Osteocyte (in vitro differentiated cells): ENCODE measurements at places on chromosomes 1 and 21.

DNA sequence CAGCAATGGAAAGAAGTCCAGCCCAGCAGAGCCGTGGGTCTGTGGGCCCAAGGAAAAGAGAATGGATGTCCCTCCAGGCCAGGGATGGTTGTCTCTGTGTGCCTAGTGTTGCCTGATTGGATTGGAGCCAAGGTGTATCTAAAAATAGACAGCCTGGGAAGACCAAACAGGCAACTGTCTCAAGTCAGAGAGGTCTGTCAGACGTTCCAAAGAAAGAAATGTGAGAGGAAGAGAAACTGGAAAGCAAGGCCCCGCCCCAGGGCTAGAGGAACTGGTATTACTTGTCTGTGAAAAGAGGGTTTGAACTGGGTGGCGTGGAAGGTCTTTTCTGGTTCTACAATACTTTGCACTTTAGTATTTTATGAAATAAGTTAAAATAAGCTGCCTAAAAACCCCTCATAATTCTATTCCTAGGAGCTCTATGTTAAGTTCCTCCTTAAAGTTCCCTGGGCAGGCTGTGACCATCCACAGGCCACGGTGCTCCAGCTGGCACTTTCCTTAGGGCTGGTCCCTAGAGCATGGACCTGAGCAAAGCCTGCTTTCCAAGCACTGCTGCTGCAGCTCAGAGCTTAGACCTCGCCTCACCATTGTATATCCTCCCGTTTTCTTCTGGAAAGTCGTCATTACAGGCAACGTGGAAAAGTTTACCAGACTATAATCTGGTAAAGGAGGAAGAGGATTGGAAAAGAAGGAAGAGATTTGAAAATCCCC is 151.6 kb downstream of the DISC1 start:
- DNase-seq = no peak

GRCh38 chr21:39597595-39597994 is 15.1 kb upstream of the B3GALT5 start:
- no peak for DNase-seq

DNA sequence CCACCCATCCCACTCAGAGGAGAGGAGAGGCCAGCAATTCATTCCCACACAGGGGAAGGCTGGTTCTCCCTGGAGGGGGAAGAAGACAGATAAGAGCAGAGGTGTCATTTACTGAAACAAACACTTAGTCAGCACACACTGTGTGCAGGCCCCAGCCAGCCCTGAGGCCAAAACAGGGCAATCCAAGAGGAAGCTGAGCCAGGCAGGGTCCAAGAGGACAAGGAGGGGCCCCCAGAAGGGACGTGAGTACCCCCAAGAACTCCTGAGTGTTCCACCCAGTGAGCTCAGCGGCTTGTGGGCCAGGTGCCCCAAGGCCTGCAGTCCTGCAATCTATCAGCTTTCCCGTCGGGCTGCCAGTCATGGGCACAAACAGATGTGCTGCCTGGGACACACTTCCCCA is 15.8 kb downstream of the ADGRB2 start:
- DNase-seq = no peak

GRCh38 chr1:81848880-81849682 is 48.3 kb downstream of the ADGRL2 start:
- DNase-seq = no peak
